ENCODE measurements at places on chromosomes 7 and 10. TPM values are rescaled to one million over a fixed set of nuclear protein-coding genes. Genes with fewer than 3 reads are reported as not detected.

Gene PILRA
- total RNA-seq, result 4.1 TPM

Gene OR2F1
- total RNA-seq, result not detected

DNA sequence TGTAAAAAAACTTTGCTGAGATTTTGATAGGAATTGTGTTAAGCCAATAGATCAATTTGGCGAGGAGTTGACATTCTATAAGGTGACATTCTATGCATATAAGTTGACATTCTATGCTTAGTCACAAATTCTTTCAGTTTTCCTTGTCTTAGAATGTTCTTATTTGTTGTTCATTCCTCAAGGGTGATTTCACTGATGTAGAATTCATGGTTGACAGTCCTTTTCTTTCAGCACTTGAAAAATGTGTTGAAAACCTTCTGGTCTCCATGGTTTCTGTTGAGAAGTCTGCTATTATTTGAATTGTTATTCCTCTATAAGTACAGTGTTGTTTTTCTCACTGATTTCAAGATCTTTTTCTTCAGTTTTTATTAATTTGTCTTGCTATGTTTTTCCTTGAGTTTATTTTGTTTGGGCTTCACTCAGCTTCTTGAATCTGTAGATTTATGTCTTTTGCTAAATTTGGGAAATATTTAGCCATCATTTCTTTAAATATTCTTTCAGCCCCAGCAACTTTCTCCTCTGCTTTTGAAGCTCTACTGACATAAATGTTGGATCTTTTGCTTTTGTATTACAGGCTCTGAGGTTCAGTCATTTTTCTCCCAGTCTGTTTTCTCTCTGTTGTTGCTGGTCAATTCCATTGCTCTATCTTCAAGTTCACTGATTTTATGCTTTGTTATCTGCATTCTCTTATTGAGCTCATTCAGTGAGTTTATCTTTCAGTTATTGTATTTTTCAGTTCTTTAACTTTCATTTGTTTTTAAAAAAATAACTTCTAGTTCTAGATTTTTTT is 154.9 kb downstream of the SDK1 start:
- no peaks in the 10 kb centered on the region for H3K27me3 ChIP-seq
- no peaks in the 10 kb centered on the region for H3K36me3 ChIP-seq
- DNase-seq, result no peak
- H3K4me1 ChIP-seq, result no peaks in the 10 kb centered on the region

GRCh38 chr7:55508221-55509011 is 63.9 kb downstream of the VOPP1 start:
- H3K36me3 ChIP-seq, result no peaks in the 10 kb centered on the region
- H3K27me3 ChIP-seq, result no peaks in the 10 kb centered on the region
- DNase-seq, result no peak
- no peak overlapping the region for H3K27ac ChIP-seq

GRCh38 chr7:19707240-19707639 is 1.6 kb downstream of the POLR1F start:
- peaks cover 2% of the 10 kb centered on the region for H3K36me3 ChIP-seq
- no peaks in the 10 kb centered on the region for H3K27me3 ChIP-seq
- no peak overlapping the region for H3K4me3 ChIP-seq
- H3K27ac ChIP-seq, result no peak overlapping the region
- DNase-seq, result no peak
- peaks cover 5% of the 10 kb centered on the region for H3K4me1 ChIP-seq

DNA sequence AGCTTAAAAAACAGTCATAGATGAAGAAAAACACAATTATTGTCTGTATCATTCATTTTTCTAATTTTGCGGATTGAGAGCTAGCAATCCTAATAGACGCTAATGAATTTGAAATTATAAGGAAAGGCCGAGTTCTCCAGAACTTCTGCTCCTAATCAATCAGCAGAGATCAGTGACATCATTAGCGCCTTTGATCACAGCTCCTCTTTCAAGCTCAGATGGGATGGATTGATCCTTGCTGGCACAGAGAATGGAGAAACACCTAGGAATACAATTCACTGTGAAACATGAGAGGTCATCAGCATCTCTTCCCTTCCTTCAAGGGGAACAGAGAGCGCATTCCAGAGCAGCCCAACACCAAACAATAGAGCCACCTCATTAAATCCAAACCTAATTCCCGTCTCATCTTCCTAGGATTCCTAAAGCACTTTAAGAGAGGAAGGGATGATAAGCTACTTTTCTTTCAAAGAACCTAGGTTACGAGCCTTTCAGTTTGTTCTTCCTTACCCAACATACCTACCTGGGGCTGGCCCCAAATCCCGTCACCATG is 24.4 kb downstream of the GLI3 start:
- H3K4me1 ChIP-seq, result peaks cover 7% of the 10 kb centered on the region
- H3K27me3 ChIP-seq, result no peaks in the 10 kb centered on the region
- no peaks in the 10 kb centered on the region for H3K36me3 ChIP-seq
- no peak for DNase-seq

Gene C10orf67
- 1.0 TPM for total RNA-seq

Gene GHRHR
- not detected for total RNA-seq

- no peaks in the 10 kb centered on the region for H3K27me3 ChIP-seq
- H3K4me3 ChIP-seq, result no peak overlapping the region
- H3K36me3 ChIP-seq, result no peaks in the 10 kb centered on the region
These were observed 296.4 kb downstream of the DGKB start for GRCh38 chr7:14606101-14606500.

- no peak overlapping the region for H3K4me3 ChIP-seq
- H3K36me3 ChIP-seq, result no peaks in the 10 kb centered on the region
These were observed 68.0 kb upstream of the EEPD1 start for GRCh38 chr7:36085096-36085495.

DNA sequence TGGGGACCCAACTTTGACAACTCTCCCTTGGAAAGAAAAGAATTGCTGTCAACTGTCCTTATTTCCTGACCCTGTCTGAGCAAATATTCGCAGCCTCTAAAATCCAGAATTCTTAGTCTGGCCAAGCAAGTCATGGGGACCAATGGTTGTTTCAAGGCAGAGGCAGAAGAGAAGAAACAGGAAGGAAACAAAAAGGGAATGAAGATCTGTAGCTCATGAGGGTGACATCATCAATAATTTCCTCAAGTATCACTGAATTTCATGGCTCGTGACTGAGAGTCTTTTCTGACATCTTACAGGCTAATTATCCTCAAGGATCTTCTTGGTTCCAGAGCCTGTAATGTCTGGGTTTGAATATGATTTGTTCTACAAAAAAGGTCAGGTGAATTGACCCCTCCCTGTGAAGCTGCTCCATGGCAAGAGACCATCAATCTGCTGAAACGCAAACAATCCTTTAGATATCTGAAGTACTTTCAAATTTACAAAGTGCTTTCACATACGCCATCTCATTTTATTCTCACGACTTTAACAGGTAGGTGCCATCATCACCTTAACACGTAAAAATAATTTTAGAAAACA is 5.8 kb downstream of the CDK6 start:
- peaks cover 7% of the 10 kb centered on the region for H3K4me1 ChIP-seq
- no peaks in the 10 kb centered on the region for H3K27me3 ChIP-seq
- H3K27ac ChIP-seq, result no peak overlapping the region

Gene HTRA1
- total RNA-seq, result 204 TPM

DNA sequence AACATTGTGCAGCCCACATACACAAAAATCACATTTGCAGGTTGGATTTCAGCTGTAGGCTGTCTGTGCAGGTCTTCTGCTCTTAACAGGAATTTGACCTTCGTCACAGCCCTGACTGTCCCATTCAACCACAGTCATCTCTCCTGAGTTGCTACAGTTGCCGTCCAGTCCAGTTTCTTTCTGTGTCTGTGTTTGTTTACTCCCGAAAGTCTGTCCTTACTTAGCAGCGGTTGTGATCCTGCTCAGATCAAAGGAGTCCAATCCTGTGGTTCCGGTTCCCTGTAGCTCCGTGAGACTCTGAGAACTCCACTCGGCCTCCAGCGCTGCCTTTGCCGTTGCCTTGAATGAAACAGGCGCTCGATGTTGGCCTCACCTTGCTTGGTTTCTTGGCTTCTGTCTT is 111.6 kb upstream of the GATA3 start:
- H3K4me3 ChIP-seq, result no peak overlapping the region
- peaks cover 6% of the 10 kb centered on the region for H3K4me1 ChIP-seq
- no peak overlapping the region for H3K27ac ChIP-seq

DNA sequence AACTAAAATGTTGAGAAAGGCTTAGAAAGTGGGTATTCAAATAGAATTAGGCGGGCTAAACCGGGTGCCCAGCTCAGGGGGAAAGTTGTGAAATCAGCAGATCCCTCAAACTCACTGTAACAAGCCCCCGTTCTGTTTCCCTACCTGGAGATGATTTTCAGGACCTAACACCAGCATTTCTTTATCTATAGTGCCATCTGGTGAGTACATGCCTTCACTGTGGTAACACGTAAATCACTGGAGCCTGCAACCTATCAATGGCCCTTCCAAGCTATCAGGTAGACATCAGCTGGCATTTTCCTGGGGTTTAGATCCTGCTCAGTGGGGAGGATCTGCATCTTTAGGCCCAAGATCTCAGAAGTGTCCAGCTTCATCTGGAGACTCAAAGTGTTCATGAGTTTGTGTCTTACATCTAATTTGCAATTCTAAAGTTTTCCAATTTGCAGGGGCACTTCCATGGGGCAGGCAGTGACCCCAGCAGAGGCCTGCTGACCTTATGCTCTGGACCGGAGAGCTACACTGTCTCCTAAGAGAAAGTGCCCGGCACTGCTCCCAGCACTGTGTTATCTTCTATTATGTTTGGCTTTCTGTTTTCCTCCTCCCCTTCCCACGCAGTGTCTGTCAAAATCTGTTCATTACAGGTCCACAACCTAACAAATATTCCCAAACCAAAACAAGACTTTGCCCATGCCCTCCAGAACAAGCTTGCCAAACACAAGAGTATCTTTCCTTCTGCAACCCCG is 132.5 kb downstream of the LSM5 start:
- H3K27ac ChIP-seq, result no peak overlapping the region
- no peaks in the 10 kb centered on the region for H3K27me3 ChIP-seq
- no peak for DNase-seq
- no peaks in the 10 kb centered on the region for H3K36me3 ChIP-seq
- no peak overlapping the region for H3K4me3 ChIP-seq

- no peak overlapping the region for H3K27ac ChIP-seq
- H3K4me1 ChIP-seq, result no peaks in the 10 kb centered on the region
- no peaks in the 10 kb centered on the region for H3K27me3 ChIP-seq
These were observed 375.9 kb downstream of the NXPH1 start for GRCh38 chr7:8809320-8809719.

Gene NAT16
- not detected for total RNA-seq

DNA sequence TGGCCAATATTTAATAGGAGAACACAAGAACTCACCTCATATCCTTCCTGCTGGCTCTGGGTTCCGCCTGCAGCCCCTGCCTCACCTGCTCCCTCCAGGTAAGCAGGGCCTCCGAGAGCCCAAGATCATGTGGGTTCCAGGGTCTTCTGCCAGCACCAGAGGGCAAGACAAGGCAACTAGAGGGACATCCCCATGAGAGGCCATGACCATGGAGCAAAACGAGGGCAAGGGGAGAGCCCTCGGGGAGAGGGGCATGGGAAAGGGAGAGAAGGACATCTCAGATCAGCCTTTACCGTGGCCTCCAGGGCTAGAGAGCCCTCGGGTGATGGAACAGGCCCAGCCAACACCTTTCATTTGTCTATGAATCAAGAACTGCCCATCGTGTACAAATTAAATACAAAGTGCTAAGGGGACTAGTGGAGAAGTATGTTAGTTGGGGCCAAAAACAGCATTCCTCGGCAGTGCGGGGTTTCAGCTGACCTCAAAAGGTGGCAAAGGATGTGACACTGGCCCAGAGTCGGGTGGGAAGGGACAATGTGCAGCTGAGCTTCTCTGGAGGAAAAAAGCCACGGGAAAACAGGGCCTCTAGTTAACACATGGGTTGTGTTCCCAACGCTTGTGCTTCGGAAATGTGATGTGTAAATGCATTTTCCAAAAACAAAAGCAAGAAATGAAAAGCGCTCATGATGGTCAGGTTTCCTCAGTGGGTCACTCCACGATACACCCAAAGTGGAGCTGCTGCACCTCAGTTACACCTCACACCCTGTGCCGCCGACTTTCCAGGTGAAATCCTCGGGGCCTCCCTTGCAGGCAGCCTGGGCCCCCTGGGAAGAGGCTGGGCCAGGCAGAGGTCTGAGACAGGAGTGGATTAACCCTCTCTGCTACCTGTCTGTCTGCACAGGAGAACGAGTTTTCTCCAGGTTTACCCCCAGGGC is 2.0 kb downstream of the AOC1 start:
- H3K27me3 ChIP-seq, result no peaks in the 10 kb centered on the region
- H3K4me1 ChIP-seq, result no peaks in the 10 kb centered on the region
- DNase-seq, result no peak
- no peak overlapping the region for H3K27ac ChIP-seq
- no peaks in the 10 kb centered on the region for H3K36me3 ChIP-seq

DNA sequence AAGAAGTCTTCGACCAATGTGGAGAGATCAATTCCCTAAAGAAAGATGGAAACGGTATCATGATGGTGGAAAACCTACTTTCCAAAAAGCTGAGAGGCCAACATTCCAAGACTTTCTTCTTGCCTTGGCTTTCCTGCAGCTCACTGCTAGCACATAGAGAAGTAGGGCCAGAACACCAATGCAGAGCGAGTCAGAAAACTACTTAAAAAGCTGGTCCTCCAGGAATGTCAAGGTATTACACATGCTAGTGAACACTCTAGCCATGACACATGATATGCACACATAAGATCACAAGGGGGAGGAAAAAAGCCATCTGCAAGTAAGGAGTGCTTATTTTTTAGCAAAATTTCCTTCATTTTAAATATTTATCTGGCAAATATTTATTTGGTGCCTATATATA is 22.7 kb downstream of the GPAM start:
- no peaks in the 10 kb centered on the region for H3K27me3 ChIP-seq
- no peak overlapping the region for H3K27ac ChIP-seq
- no peaks in the 10 kb centered on the region for H3K36me3 ChIP-seq
- H3K4me1 ChIP-seq, result no peaks in the 10 kb centered on the region
- no peak for DNase-seq

GRCh38 chr10:70673043-70673928 is 980 bp downstream of the ADAMTS14 start:
- no peak overlapping the region for H3K27ac ChIP-seq
- H3K4me1 ChIP-seq, result no peaks in the 10 kb centered on the region
- no peak overlapping the region for H3K4me3 ChIP-seq

DNA sequence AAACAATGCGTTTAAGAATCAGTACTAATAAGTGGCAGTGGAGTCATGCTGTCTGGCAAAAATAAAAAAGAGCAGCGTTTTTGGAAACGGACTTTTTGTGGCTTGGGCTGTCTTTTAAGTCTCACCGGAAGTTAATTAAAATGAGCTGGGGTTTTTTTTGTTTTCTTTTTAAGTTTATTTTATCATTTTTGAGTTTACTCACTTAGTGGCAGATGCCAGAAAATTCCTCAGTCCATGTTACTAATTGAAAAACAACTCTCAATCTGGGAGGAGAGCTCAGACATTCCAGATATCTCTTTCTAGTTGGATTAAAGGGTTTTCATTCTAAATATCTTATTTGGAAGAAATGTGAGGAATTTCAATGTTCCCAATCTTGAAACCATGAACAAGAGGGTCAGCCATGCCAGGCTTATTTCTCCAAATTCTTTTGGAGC is 133.8 kb upstream of the AGR3 start:
- no peaks in the 10 kb centered on the region for H3K36me3 ChIP-seq
- H3K4me3 ChIP-seq, result no peak overlapping the region

GRCh38 chr7:19317461-19317860 is 172.2 kb upstream of the FERD3L start:
- H3K4me1 ChIP-seq, result no peaks in the 10 kb centered on the region
- H3K4me3 ChIP-seq, result no peak overlapping the region
- no peaks in the 10 kb centered on the region for H3K36me3 ChIP-seq
- no peaks in the 10 kb centered on the region for H3K27me3 ChIP-seq
- DNase-seq, result no peak
- no peak overlapping the region for H3K27ac ChIP-seq

Measured in ovary (tissue), 10 donors.